ENCODE measurements at places on chromosomes 3 and 15.

DNA sequence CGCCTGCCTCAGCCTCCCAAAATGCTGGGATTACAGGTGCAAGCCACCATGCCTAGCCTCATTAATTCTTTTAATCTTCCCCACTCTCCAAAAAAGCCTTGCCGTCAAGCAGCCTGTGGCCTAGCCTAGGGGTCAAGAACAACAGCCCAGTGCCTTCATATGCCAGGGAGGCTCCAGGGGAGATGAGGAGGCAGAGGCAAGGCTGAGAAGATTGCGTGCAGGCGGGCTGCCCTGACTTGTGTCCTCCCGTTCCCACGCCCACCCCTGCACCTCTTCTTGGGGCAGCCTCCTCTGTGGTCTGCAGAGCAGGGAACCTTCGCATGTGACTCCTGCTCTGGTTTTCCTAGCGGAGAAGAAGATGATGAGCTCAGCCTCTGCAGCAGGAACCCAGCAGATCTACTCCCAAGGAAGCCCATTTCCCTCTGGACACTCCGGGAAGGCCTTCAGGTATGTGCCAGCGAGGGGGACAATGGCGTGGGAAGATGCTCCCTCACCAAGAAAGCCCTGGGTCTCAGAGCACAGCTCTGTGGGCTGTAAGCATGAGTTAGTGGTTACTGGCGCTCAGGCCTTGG is 118.5 kb upstream of the ABHD17C start:
- no peak for DNase-seq

GRCh38 chr3:32989171-32989570 is 37.7 kb downstream of the CCR4 start:
- no peak for DNase-seq

- no peak for DNase-seq
These were observed 25.1 kb upstream of the ANKRD34C start for GRCh38 chr15:79257454-79257853.

DNA sequence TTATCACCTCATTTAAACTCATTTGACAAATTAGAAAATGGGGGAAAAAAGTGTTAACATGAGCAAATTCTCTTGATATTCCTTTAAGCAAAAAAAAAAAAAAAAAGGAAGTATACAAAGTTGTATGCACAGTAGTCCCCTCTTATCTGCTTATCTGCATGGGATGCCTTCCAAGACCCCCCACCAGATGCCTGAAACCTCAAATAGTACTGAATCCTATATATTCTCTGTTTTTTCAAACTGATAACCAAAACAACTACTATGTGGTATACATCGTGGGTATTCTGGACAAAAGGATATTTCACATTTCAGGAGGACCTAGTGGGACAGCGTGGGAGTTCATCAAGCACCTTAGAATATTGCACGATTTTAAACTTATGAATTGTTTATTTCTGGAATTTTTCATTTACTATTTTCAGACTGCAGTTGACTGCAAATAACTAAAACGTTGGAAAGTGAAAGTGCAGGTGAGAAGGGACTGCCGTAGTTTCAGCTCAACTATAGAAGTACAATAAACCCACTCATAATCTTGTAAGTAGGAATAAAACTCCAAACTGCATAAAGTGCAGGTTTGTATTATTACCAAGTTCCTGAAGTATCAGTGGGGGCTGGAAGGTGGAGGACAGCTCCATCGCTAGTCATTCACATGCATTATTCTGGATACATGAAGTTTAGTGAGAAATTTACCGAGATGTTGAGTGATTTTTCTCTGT is 43.6 kb upstream of the PLCL2 start:
- no peak for DNase-seq

DNA sequence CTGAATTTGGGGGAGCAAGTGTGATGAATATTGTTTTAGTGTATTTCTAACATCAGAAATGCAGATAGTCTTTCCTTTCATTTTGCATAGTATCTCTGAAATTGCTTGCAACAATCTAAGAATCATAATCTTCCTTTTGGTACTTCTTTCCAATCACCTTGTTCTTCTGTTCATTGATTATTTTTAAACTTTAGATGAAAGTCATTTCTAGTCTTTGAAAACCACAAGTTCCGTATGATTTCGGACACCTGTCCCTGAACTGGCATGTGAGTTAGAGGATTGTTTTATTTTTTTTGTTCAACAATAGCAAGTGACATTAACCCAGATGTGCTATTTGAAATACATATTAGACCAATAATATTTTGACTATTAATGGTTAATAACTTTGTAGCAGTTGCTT is 329.7 kb downstream of the UNC13C start:
- DNase-seq: no peak

DNA sequence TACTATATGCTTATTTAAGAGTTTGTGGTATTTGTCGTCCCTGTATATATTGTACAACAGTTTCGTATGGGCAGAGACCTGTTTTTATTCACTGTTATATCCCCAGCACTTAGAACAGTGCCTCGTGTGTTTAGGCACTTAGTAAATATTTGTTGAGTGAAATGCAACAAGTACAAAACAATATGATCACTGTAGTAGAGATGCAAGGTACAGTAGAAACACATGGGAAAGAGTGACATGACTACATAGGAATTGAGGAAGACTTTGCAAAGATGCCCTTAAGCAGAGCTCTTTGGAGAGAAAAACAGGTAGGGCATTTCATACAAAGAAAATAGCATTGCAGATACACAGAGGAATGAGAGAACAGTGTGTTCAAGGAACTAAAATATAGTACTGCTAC is 18.3 kb downstream of the RASA2 start:
- DNase-seq: no peak

DNA sequence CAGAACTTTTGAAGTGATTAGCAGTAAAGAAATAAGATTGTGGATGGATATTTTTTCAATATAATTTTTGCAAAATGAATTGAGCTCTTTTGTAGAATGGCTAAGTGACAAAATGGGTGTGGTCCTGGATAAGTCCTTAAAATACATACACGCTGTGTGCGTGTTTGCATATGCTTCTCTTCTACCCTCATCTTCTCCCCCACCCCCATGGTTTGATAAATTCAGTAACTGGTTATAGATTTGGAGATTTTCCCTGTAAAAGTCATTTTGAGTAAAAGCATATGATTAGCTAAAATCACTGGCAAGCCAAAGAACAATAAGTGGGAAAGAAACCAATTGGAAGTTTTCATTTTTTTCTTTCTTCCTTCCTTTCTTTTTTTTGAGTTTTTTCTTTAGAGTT is 453.9 kb upstream of the MDFIC2 start:
- no peak for DNase-seq
